Suppressor macrophage treated with lipopolysaccharide for 1 hour (primary cell): ENCODE measurements at places on chromosomes 1 and 21.

- DNase-seq = no peak
Observed at GRCh38 chr1:82565546-82565945, 764.8 kb downstream of the ADGRL2 start.

GRCh38 chr1:112461200-112461871 is 47.4 kb upstream of the WNT2B start:
- no peak for DNase-seq

DNA sequence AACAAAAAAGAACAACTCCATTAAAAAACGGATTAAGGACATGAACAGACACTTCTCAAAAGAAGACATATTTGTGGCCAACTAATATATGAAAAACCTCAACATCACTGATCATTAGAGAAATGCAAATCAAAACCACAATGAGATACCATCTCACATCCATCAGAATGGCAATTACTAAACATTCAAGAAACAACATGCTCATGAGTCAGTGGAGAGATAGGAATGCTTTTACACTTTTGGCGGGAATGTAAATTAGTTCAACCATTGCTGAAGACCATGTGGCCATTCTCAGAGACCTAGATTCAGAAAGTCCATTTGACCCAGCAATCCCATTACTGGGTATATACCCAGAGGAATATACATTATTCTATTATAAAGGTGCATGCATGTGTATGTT is 1442.6 kb upstream of the B3GALT2 start:
- no peak for DNase-seq

- DNase-seq = no peak
Observed at GRCh38 chr1:248688527-248689298, 13.9 kb downstream of the OR14I1 start.

GRCh38 chr1:51535006-51535592 is 16.0 kb upstream of the EPS15 start:
- peak; percentile 61 for DNase-seq

DNA sequence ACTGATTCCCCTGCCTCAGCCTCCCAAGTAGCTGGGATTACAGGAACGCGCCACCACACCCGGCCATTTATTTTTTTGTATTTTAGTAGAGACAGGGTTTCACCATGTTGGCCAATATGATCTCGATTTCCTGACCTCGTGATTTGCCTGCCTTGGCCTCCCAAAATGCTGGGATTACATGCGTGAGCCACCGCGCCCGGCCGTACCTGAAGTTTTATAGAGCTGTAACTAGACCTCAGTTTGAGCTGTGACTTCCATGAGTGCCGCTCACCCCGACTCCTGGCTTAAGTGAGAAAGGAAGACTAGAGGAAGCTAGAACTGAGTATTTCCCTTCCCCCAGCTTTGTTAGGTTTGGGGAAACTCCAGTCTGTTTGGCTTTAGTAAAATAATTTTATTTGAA is 1283.1 kb downstream of the KCNT2 start:
- DNase-seq = no peak

DNA sequence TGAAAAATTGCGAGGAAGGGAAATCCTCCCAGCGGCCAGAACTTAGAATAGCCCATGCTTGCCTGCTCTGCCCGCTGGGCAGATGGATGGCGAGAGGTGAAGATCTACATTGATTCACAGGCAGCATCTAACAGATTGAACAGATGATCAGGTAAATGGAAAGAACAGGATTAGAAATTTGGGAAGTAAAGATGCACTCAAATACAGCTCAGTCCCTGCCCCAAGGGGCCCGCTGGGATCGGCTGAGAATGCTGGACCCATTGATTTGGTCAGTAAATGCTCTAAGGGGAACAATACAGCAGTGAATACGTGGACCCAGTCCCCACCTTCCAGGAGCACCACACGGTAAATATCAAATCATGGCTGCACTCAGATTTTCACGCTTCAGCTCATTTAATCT is 248.2 kb downstream of the MATN1 start:
- no peak for DNase-seq

GRCh38 chr1:91847851-91848250 is 38.1 kb downstream of the TGFBR3 start:
- DNase-seq = no peak

GRCh38 chr1:198455966-198456365 is 84.5 kb downstream of the ATP6V1G3 start:
- DNase-seq = no peak
